ENCODE measurements at places on chromosomes 7 and 10.

DNA sequence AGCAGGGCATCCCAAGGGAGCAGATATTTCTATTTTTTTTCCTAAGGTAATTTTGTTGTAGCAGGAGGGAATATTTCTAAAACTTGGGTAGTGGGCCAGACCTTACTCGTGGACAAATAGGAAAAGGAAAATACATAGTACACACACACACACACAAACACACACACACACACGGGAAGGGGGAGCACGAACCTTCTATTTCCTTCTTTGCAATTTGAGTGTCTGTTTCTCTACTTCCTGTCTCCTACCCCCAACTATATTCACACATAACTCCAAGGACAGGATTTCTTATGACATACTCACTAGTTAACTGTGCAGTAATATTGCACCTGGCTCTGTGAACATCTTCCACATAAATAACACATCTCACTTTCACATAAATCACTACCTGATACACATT, 4.4 kb downstream of the LDB1 start:
- no peak for DNase-seq

DNA sequence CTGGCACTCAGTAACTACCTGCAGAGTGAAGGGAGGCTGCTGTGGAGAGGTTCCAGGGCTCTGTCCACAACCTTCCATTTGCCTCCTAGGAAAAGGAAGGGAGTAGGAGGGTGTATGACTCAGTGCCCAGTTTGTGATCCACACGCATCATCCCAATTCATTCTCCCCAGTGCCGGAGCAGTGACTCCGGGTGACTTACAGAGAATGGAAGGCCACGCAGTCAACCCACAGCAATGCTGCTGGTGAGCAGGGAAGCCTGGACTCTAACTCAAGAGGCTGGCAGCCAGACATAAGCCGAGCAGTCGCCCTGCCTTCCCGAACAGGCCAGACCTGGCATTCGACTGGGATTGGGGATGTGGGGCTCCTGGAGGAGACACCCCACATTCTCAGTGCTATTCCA, 139.9 kb downstream of the SH3PXD2A start:
- no peak for DNase-seq

GRCh38 chr10:59175538-59176240, 754 bp upstream of the PHYHIPL start:
- DNase-seq: no peak

- DNase-seq: no peak
These were observed 1.7 kb downstream of the FOXP2 start for GRCh38 chr7:114416129-114416990.

DNA sequence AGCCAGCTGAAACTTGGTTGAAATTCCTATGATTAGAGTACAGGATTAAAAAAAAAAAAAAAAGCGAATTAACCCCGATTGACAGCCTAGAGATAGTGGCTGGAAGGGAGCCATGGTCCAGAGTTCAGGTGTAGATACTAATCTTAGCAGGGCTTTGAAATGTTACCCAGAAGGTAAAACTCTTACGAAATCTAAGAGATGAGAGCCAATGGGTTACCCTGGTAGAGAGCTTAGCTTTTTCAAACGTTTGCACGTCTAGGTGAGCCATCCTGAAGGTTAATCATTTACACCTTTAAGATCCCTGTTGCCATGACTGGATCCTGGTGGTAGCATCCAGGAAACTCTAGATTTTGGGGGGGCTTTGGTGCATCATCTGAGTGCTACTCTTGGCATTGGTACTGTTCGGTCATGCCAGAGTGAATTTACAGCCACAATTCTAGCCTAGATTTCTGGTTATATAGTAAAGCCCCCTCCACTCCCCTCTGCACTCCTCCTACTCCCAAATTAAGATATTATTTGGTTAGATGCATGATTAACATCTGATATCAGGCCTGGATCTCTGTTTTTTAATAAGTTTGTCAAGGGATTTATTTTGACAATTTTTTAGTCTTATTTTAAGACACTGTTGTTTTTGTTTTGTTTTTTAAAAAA, 1.2 kb downstream of the AGFG2 start:
- no peak for DNase-seq

DNA sequence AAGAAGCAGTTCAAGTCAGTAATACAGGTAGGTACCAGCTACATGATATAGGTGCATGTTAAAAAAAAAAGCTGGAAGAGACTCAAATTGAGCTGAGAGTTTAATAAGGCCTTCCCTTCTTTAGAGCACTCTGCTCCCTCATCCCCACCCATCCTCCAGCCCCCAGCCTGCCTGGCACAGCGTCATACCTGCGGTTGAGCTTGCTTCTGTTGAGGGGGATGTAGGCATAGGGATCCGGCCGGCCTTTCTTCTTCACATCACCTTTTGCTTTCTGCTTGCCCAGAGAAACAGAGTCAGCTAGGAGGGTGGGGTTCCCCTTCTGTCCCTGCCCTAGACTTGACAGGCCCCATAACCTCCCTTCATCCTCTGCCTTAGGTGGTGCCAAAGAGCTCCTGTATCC, 23.8 kb upstream of the FRAT2 start:
- no peak for DNase-seq

DNA sequence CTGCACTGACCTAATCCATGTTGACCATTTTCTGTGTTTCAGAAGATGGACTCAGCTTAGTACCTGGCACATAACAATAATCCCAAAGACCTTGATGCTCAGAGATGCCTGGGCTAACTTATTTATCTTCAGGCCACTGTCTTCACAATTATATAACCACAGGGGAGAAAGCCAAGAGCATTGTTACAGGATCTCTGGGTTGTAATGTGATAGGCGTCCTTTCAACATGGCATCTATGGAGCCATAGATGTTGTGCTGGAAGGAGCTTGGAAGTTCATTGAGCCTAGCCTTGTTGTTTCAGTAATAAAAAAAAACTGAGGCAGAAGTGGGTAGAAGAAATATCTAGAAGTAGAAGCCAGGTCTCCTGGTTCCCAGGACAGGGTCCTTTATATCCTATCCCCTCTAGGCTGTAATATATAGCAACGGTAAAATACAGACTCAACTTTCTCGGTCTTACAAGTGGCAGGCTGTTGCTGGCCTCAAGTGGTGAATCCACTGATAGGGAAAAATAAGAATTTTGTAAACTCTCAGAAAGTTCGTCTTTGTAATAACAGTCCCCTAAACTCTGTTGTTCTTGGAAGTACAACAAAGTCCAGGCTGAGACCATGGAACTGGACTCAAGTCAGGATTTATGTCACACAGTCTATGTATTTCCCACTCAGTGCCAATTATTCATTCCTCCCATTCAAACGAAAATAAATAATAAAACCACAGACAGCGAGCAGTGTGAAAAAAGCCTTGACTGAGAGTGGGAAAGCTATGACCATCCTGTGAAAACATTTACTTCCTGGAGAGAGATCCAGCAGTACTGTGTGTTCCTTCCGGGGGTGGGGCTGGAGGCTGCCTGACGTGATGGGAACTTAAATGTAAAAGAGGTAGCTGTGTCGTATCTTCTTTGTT, 277.6 kb downstream of the REEP3 start:
- DNase-seq: no peak

DNA sequence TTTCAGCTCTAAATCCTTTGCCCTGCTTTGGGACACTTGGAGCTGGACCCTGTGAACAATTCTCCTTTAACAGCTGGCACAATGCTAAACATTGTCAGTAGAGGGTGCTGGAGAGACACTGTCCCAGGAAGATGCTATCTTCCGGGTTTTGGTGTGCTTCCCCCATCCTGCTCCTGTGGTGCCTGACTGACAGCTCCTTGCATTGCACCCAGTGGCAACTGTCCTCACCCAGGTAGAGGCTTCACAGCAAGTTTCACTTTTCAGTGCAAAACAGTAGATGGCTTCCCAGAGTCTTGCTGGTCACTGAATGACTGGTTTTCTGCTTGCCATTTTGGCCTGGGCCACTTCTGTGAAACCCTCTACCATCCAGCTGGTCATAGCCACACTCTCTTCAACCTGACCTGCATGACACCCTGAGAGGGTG, 77.3 kb downstream of the CDC14C start:
- DNase-seq: peak; percentile 43

- peak; percentile 75 for DNase-seq
These were observed 74.7 kb downstream of the ABCA13 start for GRCh38 chr7:48245751-48246472.

GRCh38 chr7:157555313-157555712, 218.5 kb downstream of the DNAJB6 start:
- no peak for DNase-seq

DNA sequence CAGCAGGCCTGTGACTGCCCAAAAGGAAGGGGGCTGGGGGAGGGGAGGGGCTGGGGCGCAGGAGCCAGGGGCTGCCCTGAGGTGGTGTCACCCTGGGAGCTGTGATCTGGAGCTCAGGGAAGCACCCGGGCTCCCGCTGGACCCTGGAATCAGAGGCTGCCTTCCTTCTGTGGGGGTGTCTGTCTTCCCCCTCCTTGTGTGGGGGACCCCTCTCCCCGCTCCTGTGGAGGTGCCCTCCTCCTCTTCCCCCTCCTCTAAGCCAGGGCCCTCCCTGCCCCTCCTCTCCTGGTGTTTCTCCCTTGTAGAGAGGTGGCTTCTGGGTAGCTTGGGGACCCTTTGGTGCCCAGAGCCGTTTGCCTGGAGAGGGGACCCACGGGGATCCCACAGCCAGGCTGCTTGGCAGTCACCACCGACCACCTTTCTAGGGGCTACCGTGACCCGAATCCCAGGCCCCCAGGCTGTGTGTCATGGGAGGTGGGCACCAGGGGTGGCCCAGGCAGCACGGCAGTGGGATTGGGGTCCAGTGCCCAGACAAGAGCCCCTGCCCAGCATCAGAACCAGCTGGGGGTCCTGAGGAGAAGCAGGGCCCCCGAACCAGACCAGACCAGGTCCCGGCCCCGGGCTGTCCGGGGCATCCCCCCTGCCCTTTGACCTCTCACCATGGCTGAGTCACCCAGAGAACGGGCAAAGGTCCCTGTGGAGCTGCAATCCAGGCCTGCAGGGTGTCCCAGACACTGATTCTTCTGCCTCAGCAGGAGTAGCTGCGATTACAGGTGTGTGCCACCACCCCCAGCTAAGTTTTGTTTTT, 741 bp downstream of the PRAP1 start:
- DNase-seq: no peak

DNA sequence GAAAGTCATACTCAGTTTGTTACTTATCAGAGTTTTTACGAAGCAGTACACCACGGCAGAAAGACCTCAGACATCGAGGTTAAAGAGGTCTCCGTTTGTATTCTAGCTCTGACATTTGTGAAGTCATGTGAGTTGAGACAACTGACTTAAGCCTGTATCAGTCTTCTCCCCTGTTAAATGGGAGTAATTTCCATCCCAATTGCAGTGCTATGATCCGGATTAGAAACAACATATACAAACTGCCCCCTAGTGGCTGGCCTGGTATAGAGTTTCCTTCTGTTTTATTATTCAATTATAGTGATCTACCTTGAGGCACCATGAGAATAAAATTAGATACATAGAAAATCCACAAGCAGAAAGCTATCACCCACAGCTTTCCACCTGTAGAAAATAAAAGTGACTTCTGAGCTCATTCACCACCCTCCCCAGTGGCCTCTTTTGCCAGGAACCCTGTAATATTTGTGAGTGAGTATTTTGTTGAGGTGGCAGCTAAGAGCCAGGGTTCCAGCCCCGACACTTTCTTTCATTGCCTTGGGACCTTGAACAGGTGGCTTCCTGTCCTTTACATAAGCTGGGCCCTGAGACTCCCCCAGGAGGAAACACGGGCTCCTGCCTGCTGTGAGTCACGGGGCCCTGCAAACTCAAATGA, 607.2 kb upstream of the MGMT start:
- DNase-seq: peak; percentile 5

DNA sequence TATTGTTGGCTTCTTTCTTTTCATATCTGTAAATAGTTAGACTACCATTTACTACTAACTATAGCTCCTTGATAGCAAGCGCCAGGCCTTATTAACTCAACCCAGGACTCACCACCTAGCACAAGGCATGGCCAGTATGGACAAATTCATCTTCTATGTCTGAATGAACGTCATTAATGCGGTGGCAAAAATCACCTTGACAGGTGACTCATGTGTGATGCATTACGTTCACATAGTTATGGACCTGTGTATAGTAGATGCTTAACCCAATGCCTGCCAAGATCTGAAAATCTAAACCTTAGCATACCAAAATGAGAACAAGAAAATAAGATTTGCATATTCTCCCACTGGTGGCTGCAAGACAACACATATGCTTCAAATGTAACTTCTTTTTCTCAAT, 300.8 kb downstream of the PARD3 start:
- no peak for DNase-seq

DNA sequence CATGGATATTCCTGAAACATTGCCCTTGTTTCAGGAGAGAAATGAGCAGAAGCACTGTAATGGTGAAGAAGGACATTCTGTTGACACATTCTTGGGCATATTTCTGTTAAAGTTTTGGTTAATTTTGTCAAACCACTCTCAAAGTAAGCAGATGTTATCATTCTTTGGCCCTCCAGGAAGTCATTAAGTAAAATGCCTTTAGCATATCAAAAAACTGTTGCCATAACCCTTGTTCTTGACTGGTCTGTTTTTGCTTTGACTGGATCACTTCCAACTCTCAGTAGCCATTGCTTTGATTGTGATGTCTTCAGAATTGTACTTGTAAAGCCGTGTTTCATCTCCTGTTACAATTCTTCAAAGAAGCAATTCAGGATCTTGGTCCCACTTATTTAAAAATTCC, 404.3 kb upstream of the LRRTM3 start:
- DNase-seq: no peak

DNA sequence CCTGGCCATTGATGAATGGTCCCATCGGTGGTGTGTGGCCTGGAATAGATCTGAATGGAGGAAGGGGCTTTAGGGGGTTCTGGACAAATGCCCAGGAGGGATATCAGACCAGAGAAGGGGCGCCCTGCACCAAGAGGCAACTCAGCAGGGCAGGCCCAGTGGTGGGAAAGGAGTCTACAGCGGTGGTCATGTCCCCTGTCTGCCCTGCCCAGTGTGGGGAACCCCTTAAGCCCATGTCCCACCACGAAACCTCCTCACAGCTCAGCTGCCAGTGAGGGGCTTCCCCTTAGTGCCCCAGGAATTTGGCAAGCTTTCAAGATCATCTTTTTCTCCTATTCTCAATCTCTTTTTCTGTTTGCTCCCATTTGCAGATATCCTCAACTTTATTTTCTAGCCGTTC, 14.1 kb upstream of the CCSER2 start:
- no peak for DNase-seq

GRCh38 chr10:35208536-35208935, 81.9 kb downstream of the CREM start:
- no peak for DNase-seq

GRCh38 chr10:266974-267425, 131.7 kb downstream of the ZMYND11 start:
- no peak for DNase-seq

DNA sequence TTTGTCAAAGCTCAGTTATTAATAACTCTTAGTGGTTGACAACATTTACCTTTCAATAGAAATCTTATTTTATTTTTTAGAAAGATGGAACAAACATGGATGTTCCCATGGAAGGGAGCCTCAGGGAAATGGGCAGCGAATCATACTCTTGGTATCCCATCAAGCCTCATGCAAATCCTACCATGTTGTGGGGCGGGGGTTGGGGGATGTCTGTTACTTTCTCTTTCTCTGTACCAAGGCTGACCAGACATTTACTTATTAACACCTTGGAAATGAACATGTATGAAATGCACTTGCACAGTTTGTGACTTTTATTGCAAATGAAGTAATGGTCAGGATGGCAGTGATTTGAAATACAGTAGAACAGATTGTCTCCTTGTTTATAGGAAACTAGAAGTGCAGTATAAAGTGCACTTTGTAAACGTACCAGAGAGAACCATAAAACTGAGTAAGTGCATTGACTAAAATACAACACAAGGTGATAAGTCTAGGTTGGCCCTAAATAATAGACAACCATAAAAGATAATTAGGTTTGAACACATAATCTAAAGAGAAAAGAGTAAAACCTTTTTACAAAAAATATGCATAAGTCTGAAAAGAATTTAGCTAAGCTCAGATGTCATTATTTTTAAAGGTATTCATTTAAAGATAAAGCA, 32.4 kb downstream of the SEMA3D start:
- no peak for DNase-seq

- no peak for DNase-seq
These were observed 215.5 kb downstream of the LRMDA start for GRCh38 chr10:75646916-75647315.
